ENCODE measurements at places on chromosomes 4 and X.

DNA sequence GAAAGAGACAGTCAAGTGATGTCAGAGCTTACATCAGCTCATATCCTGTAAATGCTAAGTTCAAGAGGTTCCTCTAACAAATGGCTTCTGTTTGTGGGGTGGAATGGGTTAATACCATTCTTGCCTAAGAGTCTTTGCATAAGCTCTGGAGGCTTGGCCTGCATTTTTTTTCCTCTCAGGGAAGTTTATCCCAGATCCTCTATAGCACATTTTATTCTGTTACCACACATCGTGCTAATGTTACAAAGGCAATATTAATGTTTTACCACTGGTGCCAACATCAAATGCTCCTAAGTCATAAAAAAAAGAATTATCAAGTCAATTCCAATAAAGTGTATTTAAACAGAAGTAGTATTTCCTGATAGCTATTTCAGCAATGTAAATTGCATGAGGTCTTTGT is 2.9 kb upstream of the ADH6 start:
- DNase-seq: no peak

DNA sequence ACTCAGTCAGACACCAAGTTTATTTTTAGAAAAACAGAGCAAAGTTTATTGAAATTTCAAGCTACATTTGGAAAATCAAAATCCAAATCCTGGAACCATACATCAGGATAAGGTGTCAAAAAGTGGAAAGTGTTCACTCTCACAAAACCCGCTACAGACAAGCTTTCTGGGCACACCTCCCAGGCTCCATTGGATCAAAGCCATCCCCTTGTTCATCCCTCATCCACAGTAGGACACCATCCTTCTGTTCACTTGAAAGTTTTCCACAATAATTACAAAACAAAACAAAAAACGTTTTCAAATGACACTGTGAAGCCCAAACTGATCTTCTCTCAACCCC is 62.4 kb downstream of the TSC22D3 start:
- DNase-seq: no peak

- no peak for DNase-seq
These were observed 97.4 kb downstream of the NLGN4X start for GRCh38 chrX:6131287-6131686.

- peak; percentile 96 for DNase-seq
These were observed at the start of the genes LARP7 and ZGRF1 for GRCh38 chr4:112636688-112637551. LARP7 (plus strand) TSS chr4:112637143; CDS start chr4:112644670, 7,527 bp downstream. ZGRF1 (minus strand) TSS chr4:112636909; CDS start chr4:112633176, 3,733 bp downstream.

- no peak for DNase-seq
These were observed 23.1 kb downstream of the COL4A6 start for GRCh38 chrX:108415146-108415545.

DNA sequence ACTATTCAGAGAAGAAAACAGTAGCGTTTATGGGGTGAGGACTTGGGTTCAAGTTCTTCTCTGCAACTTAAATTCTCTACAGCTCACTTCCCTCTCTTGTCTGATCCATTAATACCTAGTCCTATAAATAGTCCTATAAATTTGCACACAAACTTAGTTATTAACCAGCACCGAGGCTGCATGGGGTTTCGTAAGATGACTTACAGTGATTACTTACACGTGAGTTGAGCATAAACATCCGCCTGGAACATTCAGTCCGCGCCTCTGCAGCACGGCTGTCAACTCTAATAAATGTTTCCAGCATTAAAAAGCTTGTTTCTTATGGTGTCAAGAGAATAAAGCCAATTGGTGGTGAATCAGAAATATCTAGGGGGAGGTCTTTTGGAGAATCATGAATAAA is 103.0 kb upstream of the ENPP6 start:
- no peak for DNase-seq

GRCh38 chr4:8155048-8155447 is 3.6 kb downstream of the ABLIM2 start:
- DNase-seq: no peak

DNA sequence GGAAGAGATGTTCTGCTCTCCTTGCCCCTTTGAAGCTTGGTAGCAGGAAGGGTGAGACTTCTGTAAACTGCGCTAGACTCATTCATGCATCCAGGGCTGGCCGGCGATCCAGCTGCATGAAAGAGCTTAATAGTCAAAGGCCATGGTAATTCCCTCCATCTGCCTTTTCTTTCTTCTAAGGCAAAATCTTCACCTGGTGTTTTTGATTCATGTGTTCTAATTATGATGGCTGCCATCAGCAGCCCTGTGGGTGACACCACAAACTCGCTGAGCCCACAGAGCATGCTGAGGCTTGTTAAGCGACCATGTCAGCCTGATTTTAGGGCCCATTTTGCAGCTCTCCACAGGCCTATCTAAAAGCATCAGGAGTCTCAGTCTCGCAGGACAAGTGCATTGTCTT is 450.1 kb upstream of the TENM3 start:
- no peak for DNase-seq
